Esophagus squamous epithelium (tissue), 5 donors: ENCODE measurements at places on chromosomes 5 and 9.

DNA sequence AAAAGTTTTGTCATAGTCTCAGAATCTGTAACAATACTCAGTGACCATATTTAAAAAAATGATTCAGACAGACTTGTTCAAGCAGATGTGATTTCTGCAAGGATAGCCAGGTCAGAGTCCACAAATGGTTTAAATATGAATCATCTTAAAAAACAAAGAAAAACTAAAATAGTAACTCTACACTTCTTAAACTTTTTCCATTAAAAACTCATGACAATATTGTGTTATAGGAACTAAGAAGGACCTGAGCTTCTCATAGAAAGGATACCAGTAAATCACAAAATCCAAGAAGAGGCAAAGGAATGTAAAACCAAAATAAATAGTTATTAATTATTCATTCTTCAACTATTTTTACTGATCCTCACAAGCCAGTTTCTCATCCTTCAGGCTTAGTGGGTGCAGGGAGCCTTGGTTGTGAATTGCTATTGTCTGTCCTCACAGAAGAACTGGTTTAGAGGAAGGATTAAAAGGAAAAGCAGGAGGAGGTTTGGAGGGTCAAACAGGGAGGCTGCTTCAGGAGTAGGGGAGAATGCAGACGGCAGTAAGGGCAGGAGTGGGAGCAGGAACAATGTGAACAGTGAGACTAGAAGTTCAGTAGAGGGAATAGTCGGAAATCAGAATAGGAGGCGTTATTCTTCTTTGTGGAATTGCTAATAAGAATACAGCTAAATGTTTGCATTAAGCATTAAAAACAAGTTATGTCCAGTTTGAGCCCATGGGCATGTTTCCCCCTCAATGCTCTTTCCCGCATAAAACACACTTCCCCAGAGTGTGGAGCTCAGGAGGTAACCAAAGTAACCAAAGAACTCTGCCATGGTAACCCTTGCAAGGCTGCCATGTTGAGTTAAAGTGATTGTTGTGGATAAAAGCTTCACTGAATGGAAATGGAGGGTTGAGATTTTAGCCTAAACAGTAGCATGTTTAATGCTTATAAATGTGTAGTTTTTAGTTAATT is 110.7 kb downstream of the CCDC192 start:
- DNase-seq: no peak

DNA sequence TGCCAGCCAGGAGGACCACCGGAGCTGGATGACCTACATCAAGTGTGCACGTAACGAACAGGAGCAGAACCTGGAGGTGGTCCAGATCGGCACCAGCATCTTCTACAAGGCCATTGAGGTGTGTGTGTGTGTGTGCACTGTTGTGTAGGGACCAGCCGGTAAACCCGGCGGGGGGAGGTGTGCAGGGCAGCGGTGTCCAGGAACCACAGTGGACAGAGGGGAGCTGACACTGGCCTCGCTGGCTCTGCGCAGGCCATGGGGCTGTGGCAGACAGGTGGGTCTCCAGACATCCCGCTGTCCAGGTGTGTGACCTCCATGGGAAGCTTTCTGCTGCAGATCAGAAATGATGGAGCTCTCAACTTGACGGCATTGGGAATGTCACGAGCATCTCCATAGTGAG is 3.8 kb downstream of the PRDM12 start:
- no peak for DNase-seq

- no peak for DNase-seq
Measured at GRCh38 chr9:131432597-131433301, 38.9 kb downstream of the PRRC2B start.

GRCh38 chr5:75335952-75336614 is 937 bp upstream of the HMGCR start:
- DNase-seq: no peak

DNA sequence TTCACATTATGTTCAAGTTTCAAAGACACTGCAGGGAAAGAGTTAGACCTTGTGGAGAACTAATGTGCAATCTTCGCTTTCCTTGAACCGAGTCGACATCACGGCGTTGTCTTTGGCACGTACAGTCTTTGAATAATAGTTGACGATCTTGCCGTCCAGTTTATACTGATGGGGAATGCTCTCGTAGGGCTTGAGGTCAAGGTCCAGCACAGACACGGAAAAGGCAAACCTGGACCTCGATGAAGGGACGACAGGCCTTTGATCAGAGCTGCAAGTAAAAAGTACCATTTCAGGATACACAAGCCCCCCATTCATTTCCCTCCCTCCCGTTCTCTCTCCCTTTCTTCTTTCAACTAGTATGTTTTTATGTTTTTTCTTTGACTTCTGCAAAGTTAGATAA is 54.1 kb downstream of the IPPK start:
- DNase-seq: no peak

DNA sequence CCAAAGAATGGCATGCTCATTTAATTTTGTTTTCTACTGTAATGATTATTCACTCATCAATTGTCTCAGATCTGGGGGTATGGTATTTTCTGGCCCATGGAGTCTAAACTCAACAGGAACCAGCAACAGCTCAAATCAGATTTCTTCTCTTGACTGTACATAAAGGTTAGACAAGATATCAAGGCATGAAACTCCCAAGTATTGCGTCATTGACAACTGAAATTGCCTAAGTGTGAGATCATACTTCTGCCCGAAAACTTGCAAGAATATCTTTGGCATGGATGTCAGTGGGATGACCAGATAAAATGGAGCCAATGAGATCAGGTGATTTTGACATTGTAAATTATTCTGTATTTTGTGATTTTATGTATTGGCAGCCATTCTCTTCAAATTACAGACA is 141.7 kb upstream of the STK32A start:
- DNase-seq: no peak

DNA sequence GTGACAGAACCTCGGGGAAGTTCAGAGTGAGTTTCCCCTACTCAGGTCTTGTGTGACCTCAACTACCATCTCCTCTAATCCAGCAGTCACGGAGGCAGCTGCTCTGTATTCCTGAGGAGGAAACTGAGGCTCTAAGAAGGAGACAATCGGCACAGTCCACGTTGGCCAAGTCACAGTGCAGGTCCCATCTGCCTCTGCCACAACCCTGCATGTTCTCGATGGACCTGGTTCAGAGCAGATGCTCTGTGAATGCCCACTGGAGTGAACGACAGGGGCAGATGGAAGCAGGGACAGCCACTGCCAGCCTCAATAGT is 722 bp upstream of the ERGIC1 start:
- no peak for DNase-seq

- no peak for DNase-seq
Measured at GRCh38 chr5:171795381-171795780, 9.8 kb downstream of the SMIM23 start.

DNA sequence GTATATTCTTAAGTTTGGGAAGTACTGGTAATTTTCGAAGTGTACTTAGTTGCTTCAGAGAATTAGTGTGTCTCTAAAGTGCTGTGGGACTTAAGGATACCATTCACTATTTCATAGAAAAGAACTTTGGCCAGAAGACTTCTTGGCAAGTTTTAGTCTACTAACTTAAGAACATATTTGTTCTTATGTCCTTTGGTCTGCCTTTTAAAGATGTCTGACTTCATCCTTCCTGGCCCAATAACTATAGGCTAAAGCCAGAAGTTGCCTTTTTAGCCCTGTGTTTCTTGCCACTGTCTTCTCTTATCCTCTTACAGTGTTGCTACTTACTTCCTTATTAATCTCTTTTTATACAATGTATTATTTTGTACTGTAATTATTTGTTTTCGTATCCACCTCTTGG is 6.3 kb downstream of the RBM27 start:
- DNase-seq: no peak

- no peak for DNase-seq
Measured at GRCh38 chr9:135174981-135175380, 87.5 kb downstream of the OLFM1 start.

DNA sequence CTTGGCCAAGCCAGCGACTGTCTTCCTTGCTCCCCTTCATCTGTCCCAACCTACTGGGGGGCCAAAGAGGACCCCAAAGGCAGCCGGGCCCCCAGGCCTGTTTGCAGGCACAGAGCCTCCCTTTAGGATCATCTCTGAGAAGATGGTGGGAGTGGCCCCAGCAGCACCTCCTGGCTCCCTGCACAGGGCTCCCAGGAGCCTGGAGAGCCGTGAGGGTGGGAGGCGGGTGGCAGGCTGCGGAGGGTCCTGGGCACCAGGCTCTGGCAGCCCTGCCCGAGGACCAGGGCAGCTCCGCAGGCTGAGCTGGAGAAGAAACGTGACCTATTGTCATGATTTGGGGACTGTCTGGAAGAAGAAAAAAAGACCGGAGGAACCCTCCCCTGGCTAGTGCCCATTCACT is 33.4 kb downstream of the ASS1 start:
- no peak for DNase-seq

GRCh38 chr5:92635001-92635461 is 946.0 kb downstream of the NR2F1-AS1 start:
- DNase-seq: no peak

- DNase-seq: no peak
Measured at GRCh38 chr9:99030092-99030511, 74.8 kb upstream of the TGFBR1 start.

DNA sequence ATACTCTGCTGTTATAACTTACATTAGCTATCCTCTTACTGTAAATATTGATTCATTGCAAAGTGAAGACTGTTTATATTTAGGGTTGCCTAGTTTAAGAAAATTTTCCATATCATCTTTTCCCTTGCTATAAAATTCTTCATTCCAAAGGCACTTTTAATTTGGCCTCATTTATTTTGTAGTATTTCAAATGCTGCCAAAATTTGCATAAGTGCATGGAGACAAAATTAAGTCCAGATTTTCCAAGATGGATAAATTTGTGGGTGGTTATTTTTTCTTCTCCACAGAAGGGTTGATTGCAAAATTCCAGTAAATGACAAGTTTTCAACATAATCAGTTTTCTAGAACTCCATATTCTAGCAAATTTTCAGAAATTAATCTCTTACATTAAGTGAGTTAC is 141.5 kb upstream of the MTAP start:
- no peak for DNase-seq

DNA sequence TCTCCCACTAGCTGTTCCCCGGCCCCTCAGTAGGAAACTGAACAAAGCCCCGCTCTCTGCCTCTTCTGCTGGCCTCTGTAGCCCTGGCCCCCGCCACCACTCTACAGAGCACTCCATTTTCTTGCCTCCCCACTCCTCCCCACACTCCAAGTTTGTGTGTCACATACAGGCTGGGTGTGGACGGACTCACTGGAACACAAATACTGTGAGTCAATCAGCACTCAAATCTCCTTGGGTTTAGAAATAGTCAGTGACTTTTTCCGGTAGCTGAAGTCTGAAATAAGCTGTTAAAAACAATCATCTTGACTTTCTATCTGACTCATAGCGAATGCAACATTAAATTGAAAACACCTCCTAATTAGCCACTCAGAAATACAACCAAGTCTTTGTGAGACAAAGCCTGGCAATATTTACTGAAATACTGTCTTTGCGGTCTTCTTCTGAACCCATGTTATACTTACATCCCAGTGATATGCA is 122.5 kb downstream of the LHFPL2 start:
- no peak for DNase-seq

GRCh38 chr9:82865524-82865923 is 197.4 kb downstream of the RASEF start:
- no peak for DNase-seq
